ENCODE measurements at places on chromosomes 13 and 19. TPM values are rescaled to one million over a fixed set of nuclear protein-coding genes. Genes with fewer than 3 reads are reported as not detected.

GRCh38 chr19:17772172-17772571, 20.9 kb downstream of the FCHO1 start:
- no peak for DNase-seq

- DNase-seq = no peak
These were observed 5.5 kb upstream of the PDE4C start for GRCh38 chr19:18231775-18232174.

DNA sequence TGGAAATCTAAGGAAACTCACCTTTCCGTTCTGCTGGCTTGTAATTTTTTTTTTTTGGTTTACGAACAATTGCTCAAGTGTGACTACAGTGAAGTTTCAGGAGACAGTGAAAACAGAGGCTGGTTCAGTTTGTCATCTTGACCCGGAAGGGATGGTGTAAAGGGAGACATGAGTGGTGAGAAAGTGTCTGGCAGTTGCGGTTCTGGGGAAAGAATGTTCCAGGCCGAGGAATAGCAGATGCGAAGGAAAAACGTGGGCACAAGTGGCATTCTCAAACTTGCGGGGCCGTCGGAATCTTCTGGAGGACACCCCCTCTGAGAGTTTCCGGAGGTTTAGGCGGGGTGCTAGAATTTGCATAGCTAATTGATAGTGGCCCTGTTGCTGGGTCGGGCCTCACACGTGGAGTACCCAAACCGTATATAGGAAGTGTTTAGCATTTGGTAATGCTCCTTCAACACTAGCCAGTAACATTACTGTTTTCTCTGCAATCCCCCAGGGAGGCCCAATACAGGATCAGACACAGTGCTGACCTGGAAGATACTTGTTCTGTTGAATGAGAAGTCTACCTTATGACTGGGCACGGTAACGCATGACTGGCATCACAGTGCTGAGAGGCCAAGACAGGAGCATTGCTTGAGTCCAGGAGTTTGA, 2.8 kb upstream of the TNFSF9 start:
- DNase-seq = peak; percentile 12

DNA sequence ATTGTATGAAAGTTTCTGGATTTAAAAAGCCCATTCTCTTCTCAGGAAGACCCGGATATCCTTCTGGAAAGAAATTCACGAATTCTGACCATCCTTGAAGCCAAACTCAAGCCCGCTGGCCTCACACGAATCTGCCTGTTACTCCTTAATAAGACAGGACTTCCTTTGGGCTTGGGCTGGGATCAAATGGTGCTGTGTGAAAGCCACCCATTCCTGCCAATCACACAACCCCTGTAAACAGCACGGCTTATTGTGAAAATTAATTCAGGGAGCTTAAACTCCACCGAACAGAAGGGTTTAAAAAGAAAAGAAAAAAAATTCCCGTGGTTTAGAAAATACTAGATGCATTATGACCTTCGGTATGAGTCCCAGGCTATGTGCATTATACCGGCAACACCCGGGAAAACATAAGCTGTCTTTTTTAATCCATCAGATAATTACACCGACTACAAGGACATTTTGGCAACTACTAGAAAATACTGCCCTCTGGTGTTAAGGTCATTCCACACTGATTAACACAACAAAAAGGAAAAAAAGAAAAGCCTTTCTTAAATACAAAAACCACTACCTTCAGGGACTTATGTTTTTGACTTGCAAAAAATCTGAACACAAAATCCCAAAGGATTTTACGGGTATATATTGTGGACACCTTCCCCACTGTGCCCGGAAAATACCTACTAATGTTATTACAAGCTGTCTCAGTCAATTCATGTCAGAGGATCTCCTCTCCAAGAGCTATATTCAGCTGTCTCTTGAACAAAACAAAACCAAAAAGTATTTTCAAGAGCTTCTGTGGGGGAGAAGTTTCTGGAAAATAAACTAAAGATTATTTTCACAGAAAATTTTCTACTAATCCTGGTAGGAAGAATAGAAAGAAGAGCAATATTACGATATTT, 76.0 kb upstream of the LSM14A start:
- no peak for DNase-seq

GRCh38 chr13:62908321-62908720, 1492.7 kb upstream of the PCDH20 start:
- no peak for DNase-seq

DNA sequence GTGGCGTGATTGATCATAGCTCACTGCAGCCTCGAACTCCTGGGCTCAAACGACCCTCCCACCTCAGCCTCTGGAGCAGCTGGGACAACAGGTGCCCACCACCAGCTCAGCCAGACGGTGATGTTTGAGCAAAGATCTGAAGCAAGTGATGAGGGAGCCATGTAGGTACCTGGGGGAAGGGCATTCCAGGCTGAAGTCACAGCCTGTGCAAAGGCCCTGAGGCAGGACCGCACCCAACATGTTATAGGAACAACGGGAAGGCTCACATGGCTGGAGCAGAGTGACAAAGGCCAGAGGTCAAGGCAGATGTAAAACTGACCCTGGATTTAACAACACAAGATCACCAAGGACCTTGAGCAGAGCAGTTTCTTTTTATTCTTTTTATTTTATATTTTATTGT, 14.8 kb downstream of the FEM1A start:
- no peak for DNase-seq

DNA sequence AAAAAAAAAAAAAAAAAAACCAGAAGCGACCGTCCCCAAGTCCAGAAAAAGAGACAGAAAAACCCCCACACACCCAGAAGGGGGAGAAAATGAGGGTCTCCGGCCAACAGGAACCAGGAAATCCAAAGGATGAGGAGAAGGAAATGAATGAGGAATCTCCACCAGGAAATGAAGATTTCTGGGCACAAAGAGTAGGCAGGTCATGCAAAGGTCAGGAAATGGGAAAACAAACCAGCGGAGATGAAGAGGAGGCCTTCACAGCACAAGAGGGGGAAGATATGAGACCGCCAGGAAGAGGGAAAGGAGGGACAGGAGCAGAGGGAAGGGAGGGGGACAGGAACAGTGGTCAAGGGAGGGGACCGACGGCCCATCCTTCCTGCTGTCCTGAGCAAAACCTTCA, 5.8 kb downstream of the TEAD2 start:
- peak; percentile 38 for DNase-seq

DNA sequence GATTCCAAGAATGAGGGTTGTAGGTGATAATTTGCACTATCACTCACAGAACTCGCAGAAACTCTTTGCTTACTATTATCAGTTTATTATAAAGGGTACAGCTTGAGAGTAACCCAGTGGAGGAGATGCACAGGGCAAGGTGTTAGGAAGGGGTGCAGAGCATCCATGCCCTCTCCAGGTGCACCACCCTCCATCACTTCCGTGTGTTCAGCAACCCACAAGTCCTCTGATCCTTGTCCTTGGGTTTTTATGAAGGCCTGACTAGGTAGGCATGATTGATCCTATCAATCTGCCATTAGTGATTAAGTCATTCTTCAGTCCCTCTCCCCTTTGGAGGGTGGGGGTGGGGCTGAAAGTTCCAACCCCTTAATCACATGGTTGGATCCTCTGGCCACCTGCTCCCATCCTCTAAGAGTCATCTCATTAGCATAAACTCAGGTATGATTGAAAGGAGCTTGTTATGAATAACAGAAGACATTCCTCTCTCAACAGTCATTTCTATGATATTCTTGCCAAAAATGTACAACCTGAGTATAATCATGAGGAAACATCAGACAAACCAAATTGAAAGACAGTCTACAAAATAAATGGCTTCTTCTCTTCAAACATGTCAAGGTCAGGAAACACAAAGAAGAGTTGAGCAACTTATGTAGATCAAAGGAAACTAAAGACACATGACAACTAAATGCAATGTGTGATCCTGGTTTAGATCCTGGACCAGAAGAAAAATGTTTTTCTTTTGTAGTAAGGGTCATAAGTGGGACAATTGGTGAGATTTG, 225.4 kb downstream of the PCCA start:
- no peak for DNase-seq

- DNase-seq = no peak
These were observed 38.7 kb downstream of the SIAH3 start for GRCh38 chr13:45812695-45813372.

KASH5 gene
- not detected for total RNA-seq
